ENCODE measurements at places on chromosomes 7 and 10.
A peak's percentile ranks its signal among the peaks of the same experiment; 100 is the strongest.

- no peak for DNase-seq
These were observed 50.5 kb downstream of the STK32C start for GRCh38 chr10:132257271-132257670.

DNA sequence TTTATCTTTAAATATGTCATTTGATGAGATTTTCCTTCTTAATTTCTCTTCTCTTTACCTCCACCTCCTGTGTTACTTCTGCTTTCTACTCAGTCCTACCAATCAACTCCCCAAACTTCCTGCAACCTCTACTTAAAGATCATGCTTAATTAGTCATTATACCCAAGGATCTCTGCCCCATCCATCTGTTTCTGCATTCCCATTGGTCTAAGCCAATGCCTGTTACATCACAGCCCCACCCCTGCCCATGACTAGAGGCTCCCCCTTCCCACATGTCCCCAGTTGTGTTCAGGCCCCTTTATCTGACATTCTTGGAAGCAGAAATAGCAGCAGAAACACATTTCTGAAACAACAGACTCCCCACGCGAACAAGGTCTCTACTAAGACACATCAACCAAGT is 319.1 kb upstream of the NFE2L3 start:
- no peak for DNase-seq

GRCh38 chr10:3339121-3339520 is 166.5 kb upstream of the PITRM1 start:
- DNase-seq, result no peak

DNA sequence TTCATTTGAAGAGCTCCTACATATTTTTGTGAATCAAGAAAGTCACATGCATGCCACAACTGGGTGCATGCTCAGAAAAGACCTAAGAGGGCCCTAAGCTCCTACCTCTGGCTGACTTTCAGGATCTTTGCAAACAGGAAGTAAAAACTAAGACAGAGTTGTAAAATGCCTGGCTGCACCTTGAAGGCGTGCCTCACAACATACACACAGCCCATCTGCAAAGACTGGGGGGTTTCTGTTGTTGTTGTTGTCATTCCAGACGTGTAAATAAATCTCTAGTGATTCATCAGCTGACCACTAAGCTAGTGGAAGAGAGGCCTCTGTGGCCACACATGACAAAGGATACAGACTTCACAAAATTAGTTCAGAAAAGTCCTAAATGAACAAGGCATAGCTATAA is 31.8 kb downstream of the SMURF1 start:
- no peak for DNase-seq

DNA sequence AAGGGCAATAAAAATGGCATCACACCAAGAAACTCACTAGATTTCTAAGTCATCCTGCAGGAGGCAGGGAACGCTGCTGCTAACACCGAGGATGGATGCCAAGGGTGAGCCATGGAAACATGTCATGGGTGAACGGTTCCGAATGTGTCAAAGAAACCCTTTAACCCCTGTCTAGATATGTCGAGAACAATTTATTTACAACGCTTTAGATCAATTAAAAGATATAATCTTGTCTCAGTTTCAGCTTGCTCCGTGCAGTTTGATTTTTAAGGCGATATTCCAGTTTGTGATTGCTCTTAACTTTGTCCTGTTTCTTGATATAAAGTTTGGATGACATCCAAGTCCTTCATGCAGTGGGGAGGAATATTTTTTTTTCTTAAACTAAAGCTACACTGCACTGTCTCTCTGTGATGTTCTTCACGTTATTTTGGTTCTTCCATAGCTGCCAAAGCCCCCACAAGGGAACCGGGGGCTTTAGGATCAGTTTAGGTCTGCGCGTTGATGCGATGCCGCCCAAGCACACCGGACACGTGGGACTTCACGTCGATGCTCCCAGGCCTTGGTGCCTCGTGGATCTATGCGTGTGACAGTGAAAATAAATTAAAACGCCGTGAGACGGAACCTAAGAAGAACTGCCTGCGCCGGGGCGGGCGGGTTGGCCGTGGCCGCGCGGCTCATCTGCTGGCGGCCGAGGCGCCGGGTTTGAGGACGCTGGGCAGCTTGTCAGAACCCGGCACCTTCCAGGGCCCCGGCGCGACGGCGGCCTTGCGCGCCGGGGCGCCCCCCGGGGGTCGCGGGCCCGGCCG is 220.3 kb downstream of the PHTF2 start:
- peak; percentile 68 for DNase-seq
